ENCODE measurements at places on chromosomes 13 and 19.

DNA sequence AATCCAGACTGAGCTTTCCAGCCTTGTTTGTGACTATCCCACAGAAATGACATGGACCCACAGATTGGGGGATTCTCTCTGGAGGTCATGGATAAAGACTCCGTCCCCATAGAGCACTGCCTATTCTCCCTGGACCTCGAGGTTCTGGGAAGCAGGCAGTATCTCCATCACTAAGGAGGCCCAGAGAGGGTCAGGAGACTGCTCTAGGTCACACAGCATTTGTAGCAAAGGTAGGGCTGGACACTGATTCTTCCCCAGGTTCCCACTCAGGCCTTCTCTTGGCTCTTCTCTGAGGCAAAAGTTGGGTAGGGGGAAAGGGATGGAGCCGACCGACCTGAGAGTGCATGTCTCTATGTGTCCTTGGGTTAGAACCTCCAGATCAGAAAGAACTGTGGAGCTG is 80.9 kb downstream of the PTPRS start:
- no peak for DNase-seq

- DNase-seq = no peak
These were observed 148.1 kb downstream of the DACH1 start for GRCh38 chr13:71718931-71719330.

GRCh38 chr19:30552593-30552992 is 180.4 kb downstream of the ZNF536 start:
- DNase-seq = no peak

DNA sequence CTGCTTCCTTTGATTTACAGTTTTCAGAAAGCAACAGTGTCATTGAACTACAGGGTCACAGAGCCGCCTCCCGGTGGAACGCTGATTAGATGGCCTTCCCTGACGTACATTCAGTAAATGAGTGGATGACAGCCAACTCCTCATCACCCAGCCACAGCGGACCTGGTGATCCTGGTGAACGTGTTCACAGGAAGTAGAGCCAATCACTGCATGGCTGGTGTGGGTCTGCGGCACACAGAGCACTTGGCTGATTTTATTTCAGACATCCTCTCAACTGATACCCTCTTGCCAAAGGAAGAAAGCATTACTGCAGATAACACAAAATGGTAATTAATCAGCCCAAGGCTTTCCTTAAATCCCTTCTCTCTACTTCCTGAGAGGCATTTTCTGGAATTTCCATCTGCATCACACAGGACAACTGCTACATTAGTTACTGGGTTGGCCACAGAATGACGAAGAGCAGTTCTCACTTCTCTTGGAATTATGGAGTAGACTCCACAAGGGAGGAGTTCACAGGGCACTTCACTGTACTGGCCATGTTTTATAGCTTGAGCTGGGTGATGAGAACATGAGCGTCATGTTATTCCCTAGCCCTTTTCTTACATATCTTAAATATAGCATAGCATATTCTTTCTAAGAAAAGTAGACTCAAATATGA is 84.0 kb upstream of the SLC7A1 start:
- DNase-seq = no peak

GRCh38 chr19:30317403-30317802 is 54.8 kb upstream of the ZNF536 start:
- DNase-seq = no peak

GRCh38 chr13:75480671-75481175 is 1.2 kb downstream of the TBC1D4 start:
- peak; percentile 1 for DNase-seq

DNA sequence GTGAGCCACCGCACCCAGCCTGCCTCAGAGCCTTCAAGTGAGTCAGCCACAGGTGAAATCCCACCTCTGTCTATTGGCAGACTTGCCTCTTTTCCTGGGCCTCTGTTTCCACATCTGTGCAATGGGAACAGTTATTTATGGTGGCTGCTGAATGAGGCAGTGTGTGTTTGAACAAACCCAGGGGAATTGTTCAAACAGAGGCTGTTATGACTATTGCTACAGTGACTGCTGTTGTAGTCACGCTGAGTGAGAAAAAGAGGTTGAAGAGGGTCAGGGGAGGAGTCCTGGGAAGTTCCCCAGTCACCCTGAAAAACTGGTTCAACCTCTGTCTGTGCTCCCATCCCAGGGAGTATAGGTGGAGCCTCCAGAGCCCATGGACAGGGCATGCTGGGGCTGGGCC is at the start of gene CEACAM19:
CEACAM19 (plus strand) TSS at position 83 of the 400 bp plus-strand sequence. CDS start 450 bp downstream, outside the sequence.
- DNase-seq = no peak

GRCh38 chr19:11331502-11331901 is 8.0 kb downstream of the RAB3D start:
- DNase-seq = no peak

DNA sequence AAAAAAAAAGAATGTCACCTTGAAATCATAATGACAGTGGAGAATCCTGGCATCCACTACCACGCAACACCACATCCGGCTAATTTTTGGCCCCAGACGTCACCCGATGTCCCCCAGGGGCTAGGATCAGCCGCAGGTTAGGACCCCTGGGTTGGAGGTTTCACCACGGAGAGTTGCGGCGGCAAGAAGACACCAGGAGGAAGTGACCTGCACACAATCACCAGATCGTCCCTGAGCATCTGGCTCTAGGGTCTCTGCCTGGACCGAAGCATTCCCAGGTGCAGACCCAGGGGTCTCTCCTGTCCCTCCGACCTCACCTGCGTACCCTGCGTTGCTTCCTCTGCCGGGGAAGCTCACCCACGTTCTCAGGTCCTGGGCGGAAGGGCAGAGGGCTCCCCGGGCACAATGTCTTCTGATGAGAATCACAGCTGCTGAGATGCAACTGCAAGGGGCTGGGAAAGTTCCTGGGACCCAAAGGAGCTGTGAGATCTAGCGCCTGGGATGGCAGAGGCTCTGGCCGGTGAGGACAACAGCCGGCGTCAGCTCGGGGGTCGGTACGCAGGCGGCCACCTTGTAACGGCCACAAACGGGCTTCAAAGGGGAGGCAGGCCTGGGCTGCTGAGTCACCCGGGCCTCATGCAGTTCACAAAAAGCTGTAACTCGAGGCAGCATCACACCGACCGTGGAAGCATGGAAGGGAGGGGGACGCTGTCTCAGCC is 111.2 kb downstream of the GADD45B start:
- DNase-seq = no peak

GRCh38 chr19:41521931-41522555 is 53.9 kb upstream of the CEACAM21 start:
- no peak for DNase-seq

DNA sequence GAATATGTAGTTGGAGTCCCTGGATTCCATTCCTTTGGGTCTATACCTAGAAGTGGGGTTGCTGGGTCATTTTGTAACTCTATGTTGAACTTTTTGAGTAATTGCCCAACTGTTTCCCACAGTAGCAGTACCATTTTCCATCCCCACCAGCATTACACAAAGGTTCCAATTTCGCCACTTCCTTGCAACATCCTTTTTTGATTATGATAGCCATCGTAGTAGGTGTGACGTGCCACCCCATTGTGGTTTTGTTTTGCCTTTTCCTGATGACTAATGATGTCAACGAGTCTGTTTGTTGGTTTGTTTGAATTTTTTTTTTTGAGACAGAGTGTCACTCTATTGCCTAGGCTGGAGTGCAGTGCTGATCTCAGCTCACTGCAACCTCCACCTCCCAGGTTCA is 3.3 kb upstream of the PEX11G start:
- no peak for DNase-seq

GRCh38 chr19:37981785-37982475 is 74.9 kb downstream of the SIPA1L3 start:
- no peak for DNase-seq

DNA sequence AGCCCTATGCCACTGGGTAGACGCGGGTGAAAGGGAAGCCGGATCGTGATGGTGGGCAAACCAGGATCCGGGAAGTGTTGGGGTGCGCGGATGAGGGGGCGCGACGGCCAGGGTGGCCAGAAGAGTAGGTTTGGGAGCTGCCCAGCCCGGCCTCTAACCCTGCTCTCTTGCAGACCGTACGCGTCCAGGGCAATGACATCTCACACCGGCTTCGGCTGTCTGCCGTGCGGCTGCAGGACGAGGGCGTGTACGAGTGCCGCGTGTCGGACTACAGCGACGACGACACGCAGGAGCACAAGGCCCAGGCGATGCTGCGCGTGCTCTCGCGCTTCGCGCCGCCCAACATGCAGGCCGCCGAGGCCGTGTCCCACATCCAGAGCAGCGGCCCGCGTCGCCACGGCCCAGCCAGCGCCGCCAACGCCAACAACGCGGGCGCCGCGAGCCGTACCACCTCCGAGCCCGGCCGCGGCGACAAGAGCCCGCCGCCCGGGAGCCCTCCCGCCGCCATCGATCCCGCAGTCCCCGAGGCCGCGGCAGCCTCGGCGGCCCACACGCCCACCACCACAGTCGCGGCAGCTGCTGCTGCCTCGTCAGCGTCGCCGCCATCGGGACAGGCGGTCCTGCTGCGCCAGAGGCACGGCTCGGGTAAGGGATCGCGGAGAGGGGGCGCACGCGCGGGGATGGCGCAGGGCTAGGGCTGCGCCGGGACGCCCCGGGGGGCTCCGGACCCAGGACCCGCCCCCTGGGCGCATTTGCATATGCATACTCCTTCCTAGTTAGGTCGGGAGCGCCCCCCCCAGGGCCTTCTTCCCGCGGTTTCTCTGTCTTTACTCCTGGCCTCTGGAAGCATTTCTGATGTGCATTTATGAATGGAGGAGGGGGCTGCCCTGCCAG is 4.1 kb downstream of the VSTM2B start:
- no peak for DNase-seq

DNA sequence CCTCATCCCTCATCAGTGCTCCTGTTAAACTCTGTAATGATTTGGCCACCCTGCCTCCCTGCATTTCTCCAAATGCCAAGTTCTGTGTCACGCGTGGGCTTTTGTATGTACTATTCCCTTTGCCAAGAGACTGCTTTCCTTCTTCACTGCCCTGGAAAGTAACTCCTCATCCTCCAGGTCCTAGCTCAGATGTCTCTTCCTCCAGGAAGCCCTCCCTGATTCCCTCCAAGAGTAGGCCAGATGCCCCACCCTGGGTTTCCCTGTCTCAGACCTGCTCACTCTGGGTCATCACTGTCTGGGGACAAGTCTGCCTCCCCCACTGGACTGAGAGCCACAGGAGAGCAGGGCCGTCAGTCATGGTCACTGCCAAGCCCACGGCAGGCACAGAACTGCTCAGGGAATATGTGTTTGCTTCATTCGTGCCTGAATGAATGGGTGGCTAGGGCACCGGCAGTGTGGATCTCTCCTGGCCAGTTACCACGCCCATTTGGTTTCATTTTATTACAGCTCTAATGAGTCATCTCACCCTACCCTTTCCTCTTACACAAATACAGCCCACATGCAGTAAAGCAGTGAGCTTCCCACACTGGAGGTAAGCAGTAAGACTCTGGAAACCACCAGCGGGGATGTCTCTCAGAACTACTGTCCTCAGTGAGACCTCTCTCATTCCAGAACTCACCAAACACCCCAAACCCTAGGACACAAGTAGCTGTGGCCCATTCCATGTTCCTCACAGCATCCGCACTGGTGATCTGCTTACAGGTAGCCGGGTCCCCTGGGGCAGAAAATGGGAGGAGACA is 12.1 kb upstream of the GPR4 start:
- DNase-seq = no peak

- DNase-seq = no peak
These were observed 33.0 kb downstream of the CYP4F2 start for GRCh38 chr19:15864824-15865223.

- no peak for DNase-seq
These were observed 59.7 kb upstream of the UBL3 start for GRCh38 chr13:29909975-29910674.

- DNase-seq = no peak
These were observed 697.5 kb downstream of the SLITRK1 start for GRCh38 chr13:83184819-83185218.

- DNase-seq = no peak
These were observed 5.7 kb downstream of the ZNF101 start for GRCh38 chr19:19674315-19674714.

DNA sequence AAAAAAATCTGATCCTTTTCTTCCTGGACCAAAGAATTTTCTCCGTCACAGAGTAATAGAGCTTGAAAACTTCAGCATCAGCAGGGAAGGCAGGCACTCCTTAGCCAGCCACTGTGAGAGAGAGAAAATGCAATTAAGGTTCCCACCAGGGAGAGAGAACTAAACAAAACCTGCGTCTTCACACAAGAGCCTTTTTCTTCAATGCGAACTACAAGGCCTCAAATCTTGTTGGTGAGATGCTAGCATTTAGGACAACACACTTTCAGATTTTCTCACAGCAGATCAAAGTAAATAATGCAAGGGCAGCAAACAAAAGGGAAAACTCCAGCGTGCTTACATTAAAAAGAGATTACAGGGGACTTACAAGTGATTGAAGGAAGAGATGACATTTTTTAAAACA is 80.1 kb downstream of the DACH1 start:
- DNase-seq = no peak

GRCh38 chr19:50839712-50840655 is 6.6 kb upstream of the KLK15 start:
- no peak for DNase-seq

- no peak for DNase-seq
These were observed 3.6 kb downstream of the CD37 start for GRCh38 chr19:49338691-49339300.

DNA sequence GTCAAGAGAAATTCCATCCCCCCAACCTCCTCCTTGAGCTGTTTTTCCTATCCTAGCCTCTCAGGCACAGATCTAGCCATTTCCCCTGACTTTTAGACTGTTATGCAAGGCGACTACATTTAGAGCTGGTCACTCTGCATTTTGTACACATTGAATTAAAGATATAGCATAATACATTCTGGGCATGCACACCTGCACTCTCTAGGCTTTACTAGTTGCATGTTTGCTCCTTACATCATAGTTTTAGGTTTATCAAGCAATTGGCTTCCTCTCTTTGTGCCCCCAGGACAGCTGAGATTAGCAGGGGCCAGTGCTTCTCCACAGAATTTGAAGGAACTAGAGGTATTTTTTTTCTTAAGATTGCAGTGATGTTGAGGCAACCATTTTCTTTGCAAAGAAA is 19.5 kb downstream of the GPC6 start:
- DNase-seq = no peak

GRCh38 chr13:73955977-73956500 is 178.2 kb downstream of the KLF12 start:
- no peak for DNase-seq

- DNase-seq = no peak
These were observed 11.6 kb downstream of the WTIP start for GRCh38 chr19:34493038-34493648.

DNA sequence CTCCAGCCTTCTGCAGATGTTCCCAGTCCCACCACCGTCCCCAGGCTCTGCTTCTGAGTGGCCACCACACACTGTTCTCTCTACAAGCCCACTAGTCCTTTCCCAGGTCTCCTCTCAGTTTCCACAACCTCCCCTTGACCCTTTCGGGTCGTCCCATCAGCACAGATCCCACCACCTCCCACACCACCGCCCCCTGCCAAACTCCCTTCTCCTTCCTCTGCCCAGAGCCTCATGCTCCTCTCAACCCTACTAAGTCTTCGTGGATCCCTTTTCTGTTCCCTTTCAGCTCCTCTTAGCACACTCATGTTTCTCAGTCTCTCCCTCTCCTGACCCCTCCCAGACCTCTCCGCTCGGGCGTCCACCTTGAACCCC is 1.9 kb downstream of the NAPA start:
- DNase-seq = no peak

- no peak for DNase-seq
These were observed 665 bp downstream of the ZNF497 start for GRCh38 chr19:58361900-58362271.
